Stimulated activated CD4-positive, alpha-beta T cell treated with anti-CD3 and anti-CD28 coated beads, Interleukin-4, amount 100 ng/mL, for 24 hours (primary cell): ENCODE measurements at places on chromosomes 1 and 21.
A peak's percentile ranks its signal among the peaks of the same experiment; 100 is the strongest.

GRCh38 chr1:225977937-225978748, 21.0 kb downstream of the SDE2 start:
- DNase-seq = no peak

- DNase-seq = no peak
Measured at GRCh38 chr1:225998560-225999226, 450 bp downstream of the SDE2 start.

GRCh38 chr1:172766462-172766861, 107.6 kb downstream of the FASLG start:
- no peak for DNase-seq

GRCh38 chr1:78322928-78323680, 167.7 kb upstream of the PTGFR start:
- no peak for DNase-seq

DNA sequence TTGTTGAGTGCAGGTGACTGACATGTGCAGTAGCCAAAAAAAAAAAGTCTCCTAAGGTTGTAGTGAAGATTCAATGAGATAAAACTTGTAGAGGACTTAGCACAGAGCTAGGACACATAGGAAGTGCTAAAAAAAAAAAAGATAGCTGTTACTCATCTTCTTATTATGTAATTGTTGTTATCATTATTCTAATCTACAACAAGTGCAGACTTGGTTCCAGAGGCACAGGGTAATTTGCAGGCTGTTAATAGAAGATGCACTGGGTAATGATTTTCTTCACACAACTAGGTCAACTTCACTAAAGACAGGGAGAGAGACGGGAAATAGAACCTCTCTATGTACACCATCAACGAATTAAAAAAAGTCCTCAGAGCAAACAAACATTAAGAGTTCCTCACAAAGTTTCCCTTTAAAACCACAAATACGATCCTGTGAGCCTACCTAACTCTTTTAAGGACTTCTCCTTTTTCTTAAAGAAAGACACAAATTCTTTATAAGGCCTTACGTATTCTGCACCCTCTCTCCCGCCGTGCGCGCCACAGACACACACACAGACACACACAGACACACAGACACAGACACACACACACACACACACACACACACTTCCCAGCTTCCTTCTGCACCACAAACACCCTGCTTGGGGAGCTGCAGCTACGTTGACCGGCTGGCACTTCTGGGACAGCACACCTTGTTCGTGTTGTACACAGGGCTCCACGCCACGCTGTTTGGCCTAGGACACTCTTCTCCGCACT, 49.8 kb upstream of the GADD45A start:
- DNase-seq = no peak

DNA sequence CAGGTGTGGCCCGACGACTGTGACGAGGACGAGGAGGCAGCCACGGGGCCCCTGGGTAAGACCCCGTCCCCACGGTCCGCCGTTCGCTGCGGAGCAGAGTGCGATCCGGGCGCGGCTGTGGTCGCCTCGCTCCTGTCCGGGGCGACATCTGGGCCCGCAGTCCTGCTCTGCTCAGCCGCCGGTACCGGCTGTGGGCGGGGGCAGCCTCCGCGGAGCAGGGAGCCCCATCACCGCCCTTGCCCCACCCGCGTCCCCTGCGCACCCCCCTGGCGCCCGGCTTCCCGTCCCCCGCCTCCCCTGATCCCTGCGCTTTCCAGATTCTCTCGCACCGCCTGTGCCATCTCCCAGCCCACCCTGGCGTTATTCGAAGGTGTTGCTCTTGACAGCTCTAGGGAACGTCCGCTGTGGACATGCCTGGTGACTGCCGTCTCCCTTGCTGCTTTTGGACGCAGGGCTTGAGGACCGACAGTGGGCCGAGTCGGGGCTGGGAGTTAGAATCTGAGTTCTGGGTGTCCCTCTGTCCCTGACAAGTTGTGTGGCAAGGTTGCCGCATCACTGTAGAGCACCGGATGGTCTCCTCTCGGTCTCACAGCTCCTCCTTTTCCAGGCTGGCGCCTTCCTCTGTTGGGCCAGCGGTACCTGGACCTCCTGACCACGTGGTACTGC, 596 bp downstream of the TOR3A start:
- peak; percentile 31 for DNase-seq

GRCh38 chr1:162471290-162471853, 26.2 kb upstream of the UHMK1 start:
- DNase-seq = no peak

- DNase-seq = no peak
Measured at GRCh38 chr1:97599447-97599846, 321.4 kb downstream of the DPYD start.
